ENCODE measurements at places on chromosomes 5 and 9.

DNA sequence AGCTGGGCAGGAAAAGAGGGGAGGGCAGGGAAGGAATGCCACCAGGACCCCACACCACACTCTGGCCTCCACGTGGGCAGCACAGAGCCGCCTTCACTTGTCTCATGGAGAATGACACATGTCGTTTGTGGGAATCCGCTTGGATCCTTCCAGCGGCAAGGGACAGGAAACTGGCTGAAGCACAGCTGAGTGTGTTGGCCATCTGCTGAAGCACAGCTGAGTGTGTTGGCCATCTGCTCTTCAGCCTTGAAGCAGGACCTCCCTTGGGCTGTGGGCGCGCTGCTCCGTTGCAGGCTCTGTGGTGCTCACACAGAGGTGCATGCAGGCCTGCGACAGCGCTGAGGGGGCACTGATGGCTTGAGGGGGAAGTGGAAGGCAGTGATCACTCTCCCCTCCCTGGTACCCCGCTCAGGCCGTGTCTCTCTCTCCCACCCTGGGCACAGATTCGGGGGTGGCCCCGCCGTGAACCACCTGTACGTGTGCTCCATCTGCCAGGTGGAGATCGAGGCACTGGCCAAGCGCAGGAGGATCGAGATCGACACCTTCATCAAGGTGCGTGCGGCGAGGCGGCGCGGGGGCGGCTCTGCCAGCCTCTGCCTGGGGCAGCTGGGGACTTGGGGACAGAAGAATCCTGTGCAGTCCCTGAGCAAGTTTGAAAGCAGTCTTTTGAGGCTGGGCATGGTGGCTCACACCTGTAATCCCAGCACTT is 40.6 kb downstream of the USP20 start:
- DNase-seq = no peak

DNA sequence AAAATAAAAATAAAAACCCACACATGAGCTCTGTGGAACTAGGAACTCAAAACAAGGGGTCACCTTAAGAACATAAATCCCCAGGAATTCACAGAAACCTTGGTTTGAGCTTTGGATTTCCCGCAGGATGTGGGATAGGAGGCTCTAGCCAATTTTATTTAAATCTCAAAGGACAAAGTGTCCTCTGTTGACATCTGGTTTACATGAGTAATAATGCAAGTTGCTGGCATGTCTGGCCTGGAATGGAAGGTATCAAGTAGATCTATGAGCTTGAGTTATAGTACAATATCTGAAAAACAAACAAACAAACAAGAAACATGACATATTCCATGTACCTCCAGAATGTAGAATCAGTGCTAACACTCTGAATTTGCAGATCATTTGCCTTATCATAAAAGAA is 94.2 kb upstream of the SLIT3 start:
- no peak for DNase-seq

- no peak for DNase-seq
These were observed 27.2 kb downstream of the CCDC69 start for GRCh38 chr5:151196556-151197290.

DNA sequence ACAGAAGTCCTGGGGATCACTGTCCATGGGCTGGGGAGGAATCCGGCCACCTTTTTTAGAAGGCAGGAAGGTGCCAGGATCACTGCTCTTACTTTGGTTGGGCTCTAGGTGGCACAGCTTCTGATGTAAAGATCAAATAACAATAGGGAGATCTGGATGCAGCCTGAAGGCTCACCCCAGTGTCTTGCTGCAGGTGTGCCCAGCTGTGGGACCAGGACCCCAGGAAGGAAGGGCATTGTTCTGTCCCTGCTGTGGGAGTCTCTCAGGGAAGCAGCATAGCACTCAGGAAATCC is 69.6 kb downstream of the DAB2IP start:
- no peak for DNase-seq

- no peak for DNase-seq
These were observed 15.6 kb upstream of the CKS2 start for GRCh38 chr9:89295400-89295799.

DNA sequence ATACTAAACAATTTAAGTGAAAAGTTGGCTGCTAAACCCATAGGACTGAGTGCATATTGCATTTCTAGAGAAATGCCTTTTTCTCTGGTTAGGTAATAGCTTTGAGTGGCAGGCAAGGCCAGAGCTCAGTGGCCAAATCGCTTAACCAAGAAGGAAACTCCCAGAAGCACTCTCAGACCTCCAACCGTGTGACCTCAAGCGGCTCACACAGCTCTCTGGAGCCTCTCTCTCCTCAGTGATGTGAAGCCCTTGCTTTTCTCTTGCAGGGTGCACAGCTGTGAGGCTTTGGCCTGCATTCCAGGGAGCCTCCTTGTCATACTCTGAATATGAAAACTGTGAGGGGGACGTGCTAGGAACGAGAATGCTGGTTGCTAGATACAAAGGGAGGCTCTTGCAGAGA is 106.7 kb downstream of the INSYN2B start:
- DNase-seq = no peak

GRCh38 chr9:116377179-116377798 is 223.7 kb downstream of the PAPPA start:
- DNase-seq = no peak

GRCh38 chr9:124880501-124880900 is 18.6 kb downstream of the ARPC5L start:
- no peak for DNase-seq

DNA sequence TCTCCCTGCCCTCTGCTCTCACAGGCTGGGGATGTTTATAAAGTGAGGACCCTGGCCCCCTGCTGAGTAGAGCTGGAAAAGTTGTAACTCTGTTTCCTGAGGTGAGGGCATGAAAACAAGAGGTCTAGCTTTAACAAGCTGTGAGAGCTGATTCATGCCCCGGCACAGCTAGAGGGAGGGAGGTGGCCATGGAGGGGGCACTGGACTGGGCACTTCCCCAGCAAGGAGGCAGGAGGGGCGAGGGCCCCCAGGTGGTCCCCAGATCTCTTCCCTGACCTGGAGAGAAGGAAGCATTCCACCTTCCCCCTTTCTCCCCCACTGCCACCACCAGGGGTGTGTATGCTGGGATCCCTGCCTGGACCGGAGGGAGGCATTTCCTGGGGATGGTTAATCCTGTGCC is at the start of gene MSMP:
TSS of gene MSMP (minus strand) at position 13 of the 400 bp plus-strand sequence. CDS start 147 bp downstream, outside the sequence.
- no peak for DNase-seq

DNA sequence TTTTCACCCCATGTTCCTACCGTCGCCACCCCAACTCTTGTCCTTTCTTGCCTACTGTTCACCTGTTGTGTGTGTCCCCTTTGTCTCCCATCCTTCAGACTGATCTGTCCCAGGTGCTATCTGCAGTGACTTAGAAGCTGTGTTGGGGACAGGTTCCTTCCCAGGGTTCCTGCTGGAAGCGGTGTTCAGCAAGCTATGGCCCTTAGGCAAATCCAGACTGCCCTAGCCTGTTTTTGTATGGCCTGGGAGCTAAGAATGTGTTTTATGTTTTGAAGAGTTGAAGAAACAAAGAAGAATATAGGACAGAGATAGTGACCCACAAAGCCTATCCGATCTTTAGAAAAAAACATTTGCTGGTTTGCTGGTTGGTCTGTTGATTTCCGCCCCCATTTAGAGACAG is 236.4 kb downstream of the GOLPH3 start:
- no peak for DNase-seq

DNA sequence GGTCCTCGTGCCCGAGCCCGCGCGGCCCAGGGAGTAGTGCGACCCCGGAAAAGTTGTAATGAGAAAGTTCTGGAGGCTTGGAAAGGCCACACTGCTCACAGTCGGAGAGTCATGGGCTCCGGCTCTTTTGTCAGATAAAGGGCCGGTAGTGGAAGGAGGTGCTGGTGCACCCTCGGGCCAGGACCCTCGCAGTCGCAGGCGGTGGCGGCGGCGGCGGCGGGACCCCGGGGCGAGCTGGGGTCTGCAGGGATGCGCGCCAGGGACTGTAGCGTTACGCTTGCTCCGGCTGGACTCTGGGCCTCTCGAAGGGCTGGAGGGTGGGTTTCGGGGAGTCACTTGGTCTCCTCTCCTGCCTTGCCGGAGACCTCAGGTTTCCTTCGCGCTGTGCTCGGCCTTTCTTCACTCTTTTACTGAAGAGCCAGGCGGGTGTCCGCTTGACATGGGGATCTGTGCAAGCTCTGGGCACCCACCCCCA is 1.5 kb downstream of the RORB start:
- DNase-seq = no peak

- peak; percentile 62 for DNase-seq
These were observed 9.6 kb downstream of the PCYOX1L start for GRCh38 chr5:149367249-149367971.

GRCh38 chr9:89365532-89365912 is 47.2 kb downstream of the SECISBP2 start:
- DNase-seq = no peak

- DNase-seq = no peak
These were observed 193.3 kb downstream of the LURAP1L start for GRCh38 chr9:12968093-12968492.

GRCh38 chr5:143400541-143401226 is 2.8 kb downstream of the NR3C1 start:
- no peak for DNase-seq

- DNase-seq = no peak
These were observed 94.4 kb downstream of the ANKH start for GRCh38 chr5:14777187-14777586.

DNA sequence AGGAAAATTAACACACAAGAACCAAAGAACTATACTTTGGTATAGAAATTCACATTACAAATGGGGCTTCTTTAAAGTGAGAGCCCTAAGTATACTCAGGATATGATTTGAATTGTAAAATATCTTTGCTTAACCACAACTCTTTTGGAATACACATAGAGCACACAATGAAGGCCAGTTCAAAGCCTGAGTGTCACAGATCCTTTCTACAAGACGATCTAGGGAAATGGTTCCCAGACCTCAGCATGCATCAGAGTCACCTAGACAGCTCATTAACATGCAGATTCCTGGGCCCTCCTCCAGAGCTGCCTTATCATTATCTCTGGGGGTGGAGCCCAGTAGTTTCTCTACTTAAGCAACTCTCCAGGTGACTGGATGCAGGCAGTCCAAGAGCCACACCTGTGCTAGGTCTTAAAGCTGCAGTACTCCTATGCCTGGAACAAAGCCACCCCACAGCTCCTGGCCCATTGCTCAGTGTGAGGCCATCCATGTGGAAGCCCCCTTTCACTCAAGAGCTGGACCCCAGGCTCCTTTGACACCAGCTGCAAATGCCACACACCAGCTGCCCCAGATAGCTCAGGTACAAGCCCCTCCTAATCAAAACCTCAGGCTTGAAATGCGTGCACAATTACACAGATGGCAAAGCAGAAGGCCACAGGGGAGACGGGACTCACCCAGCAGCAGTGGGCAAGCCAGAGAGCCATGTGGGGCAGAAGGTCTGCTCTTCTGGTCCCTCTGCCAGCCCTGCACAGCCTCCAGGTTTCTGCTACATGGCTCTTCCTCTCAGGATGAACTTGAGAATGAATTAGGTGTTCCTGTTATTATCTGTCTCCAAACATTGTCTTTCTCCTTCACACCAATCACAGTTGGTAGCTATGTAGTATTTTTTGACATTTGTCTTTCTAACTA is 106.1 kb downstream of the SH3TC2 start:
- DNase-seq = no peak

DNA sequence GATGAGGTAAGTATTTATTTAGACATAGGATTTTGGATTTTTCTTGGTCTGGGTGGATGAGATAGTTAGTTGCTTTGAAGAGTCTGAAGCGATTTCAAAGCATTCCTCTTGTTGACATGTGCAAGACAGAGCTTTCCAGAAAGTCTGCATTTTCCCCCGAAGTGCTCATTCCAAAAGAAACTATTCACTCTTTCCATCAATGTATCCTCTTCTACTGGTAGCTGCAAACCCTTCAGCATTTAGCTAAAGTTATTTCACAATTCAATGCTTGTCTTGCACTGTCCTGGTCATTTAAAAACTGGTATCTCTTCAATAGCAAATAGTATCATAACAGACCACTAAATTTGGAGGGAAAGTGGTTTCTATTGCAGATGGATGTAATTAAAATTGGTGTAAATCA is 13.0 kb downstream of the NREP start:
- DNase-seq = no peak

GRCh38 chr5:170411100-170411499 is 21.9 kb upstream of the KCNMB1 start:
- no peak for DNase-seq

- DNase-seq = no peak
These were observed 69.1 kb downstream of the GCNT1 start for GRCh38 chr9:76528056-76528455.

- DNase-seq = no peak
These were observed 24.2 kb downstream of the PCDHGC5 start for GRCh38 chr5:141512911-141513626.

- no peak for DNase-seq
These were observed 138.7 kb downstream of the AUH start for GRCh38 chr9:91223000-91223399.

DNA sequence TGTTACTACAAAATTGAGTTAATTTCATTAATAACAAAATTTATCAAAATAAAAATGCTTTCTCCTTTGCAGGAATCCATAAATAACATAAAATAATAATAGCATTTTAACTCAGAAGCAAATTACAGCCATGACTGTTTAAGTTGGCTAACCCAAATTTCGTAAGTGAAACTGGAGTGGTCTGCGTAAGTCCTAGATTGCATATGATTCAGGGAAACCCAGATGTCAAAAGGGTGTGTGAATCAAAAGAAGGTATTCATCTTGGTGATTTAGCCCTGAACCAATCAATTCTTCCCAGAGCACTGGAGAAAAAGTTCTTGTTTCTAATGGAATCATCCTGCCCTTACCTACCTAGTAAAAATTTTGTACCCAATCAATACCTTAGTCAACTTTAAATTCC is 547.6 kb downstream of the RAB3C start:
- DNase-seq = no peak

GRCh38 chr5:74798977-74799911 is 32.2 kb downstream of the NSA2 start:
- DNase-seq = peak; percentile 41

DNA sequence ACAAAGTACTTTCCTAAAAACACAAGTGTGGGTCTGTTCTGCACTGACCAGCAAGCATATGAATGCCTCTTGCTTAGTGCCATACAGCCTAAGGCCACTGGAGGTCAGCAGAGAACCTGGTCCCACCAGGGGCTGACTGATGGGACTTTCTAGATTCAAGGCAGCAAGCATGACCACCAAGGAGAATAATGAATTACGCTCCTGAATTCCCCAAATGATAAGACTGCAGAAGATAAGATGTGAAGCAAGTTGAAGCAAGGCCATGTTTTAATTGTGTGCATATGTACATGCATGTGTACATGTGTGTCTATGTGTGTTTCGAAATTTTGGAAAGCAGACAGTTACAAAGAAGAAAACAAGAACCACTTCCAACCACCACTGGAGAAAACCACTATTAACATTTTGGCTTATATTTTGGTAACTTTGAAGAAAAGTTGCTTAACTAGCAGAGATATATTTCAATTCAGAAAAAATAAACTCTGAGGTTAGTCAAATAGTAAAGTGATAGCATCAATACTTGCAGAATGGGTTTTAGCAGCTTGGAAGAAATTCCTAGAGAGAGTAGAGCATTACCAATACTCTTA is 70.5 kb downstream of the ERP44 start:
- DNase-seq = peak; percentile 38

- peak; percentile 65 for DNase-seq
These were observed 3.6 kb upstream of the CPLX2 start for GRCh38 chr5:175867587-175868347.

- no peak for DNase-seq
These were observed 5.3 kb upstream of the ZNF367 start for GRCh38 chr9:96423322-96423984.
